ENCODE measurements at places on chromosomes 16 and 17.

DNA sequence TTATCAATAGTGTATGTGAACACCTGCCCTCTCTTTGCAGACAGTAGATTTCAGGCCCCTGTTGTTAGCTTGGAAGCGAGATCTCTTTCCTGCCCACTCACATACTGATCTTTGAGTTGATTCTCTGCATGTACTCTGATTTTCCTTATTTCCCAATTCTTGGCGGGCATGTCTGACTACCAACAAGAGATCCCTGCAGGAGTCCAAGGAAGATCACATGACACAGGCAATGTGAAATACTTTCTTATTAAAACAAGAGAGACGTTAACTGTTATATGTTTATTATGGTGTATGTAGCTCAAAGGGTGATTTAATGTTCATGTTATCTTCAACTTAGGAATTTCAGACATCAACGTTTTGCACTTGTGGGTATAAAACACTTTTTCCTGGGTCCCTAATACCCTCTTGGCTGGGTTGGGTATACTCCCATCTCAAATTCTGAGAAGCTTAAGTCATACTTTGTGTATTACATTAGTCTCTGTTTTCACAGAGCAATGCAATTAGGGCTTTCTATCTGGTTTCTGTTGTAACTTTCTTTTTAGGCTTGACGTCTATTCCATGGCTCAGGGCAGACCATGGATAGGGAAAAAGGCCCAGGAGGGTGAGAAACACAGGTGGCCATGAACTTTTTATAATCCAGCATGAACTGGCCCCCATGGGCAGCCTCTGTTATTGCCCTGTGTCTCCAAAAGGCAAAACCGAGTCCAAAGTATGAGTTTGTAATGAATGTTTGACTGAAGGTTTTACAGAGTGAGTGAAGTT, 32.2 kb downstream of the HSD17B2 start:
- no peak for DNase-seq

DNA sequence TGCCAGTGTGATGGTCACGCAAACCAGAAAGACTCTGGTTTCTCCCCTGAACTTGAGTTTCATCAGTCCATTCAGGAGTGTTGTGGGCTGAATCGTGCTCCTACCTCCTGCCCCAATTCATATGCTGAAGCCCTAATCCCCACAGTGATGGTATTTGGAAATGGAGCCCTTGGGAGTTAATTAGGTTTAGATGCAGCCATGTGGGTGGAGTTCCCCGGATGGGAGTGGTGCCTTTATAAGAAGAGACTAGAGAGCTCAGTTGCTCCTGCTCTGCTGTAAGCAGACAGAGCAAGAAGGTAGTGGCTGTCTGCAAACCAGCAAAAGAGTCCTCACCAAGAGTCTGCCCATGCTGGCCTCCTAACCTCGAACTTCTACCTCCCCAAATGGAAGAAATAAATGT, 160.3 kb upstream of the DYNLRB2 start:
- DNase-seq, result no peak

GRCh38 chr16:86580063-86580790, 1.9 kb downstream of the FOXL1 start:
- DNase-seq, result no peak

DNA sequence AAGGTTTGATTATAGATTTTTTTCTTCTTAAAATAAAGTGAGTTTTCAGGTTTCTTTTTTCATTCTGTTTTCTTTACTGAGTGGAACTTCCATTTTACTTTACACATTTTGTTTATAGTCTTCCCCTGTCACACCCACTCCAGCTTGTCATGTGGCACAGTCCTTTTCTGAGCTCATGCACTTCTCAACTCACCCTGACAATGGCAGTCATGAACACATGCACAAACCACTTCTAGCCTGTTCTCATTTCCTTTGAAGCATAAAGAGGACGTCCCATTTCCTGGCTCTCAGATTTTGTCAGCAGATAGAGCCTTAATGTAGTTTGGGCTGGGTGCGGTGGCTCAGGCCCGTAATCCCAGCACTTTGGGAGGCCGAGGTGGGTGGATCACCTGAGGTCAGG, 168.0 kb downstream of the AHSP start:
- DNase-seq, result no peak

DNA sequence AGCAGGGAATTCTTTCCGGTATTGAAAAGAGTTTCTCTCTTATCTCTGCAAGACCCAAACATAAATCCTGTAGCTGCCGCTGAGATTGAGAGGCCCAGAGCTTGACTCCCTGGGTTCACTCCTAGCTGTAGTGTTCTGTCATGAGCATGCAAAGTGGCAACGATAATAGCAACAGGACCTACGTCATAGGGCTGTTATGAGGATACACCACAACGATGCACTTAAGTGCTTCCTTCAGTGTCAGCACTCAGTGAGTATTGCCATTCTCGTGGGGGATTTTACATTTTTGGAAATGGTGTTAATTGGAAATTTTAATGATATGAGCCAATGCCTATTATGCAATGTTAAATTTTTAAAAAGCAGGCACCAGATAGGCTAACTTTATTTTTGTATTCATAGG, 199.8 kb downstream of the CYLD start:
- no peak for DNase-seq

DNA sequence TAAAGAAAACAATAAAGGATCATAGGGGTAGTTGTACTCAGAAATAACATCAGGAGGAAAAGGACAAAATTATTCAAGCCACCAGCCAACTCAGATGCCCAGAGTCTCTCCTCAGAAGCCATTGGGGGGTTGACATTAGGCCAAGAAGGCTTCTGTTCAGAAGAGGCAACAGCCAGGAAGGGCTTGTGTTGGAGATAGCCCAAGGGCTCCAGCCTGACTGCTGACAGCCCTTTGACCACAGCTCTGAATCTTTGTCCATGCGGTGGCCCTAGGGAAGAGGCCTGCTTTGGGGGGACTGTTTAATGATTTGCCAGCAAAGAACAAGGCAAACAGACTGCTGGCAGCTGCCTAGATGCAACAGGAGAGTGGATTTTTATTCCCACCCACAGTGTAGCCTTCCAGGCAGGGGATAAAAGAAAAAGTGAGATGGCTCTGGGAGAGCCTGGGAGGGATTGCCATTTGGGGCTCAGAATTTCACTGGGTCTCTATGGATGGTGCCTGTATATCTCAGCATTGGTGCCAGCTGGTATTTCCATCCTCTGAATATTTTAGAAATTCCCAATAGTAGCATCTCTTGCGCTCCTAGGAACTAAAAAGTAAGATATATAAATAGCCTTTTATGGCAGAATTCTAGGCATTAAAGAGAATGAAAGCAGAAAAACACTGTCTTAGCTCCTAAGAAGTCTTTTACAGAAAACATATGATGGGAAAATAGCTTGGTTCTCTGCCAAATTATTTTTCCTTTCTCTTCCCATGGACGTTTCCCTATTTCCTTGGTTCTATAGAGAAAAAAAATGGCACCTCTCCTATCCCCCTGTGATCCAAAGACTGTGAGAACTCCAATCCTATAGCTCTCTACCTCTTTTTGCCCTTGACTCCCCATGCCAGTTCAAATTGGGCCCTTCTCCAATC, 29.4 kb upstream of the SUPT4H1 start:
- no peak for DNase-seq

GRCh38 chr17:41452281-41452680, 11.5 kb upstream of the KRT38 start:
- DNase-seq, result no peak

GRCh38 chr16:57617604-57618111, 10.8 kb upstream of the ADGRG1 start:
- DNase-seq, result no peak

GRCh38 chr16:88971371-88972097, 5.5 kb downstream of the CBFA2T3 start:
- no peak for DNase-seq

GRCh38 chr17:7807206-7807605, 26.8 kb upstream of the KDM6B start:
- no peak for DNase-seq

DNA sequence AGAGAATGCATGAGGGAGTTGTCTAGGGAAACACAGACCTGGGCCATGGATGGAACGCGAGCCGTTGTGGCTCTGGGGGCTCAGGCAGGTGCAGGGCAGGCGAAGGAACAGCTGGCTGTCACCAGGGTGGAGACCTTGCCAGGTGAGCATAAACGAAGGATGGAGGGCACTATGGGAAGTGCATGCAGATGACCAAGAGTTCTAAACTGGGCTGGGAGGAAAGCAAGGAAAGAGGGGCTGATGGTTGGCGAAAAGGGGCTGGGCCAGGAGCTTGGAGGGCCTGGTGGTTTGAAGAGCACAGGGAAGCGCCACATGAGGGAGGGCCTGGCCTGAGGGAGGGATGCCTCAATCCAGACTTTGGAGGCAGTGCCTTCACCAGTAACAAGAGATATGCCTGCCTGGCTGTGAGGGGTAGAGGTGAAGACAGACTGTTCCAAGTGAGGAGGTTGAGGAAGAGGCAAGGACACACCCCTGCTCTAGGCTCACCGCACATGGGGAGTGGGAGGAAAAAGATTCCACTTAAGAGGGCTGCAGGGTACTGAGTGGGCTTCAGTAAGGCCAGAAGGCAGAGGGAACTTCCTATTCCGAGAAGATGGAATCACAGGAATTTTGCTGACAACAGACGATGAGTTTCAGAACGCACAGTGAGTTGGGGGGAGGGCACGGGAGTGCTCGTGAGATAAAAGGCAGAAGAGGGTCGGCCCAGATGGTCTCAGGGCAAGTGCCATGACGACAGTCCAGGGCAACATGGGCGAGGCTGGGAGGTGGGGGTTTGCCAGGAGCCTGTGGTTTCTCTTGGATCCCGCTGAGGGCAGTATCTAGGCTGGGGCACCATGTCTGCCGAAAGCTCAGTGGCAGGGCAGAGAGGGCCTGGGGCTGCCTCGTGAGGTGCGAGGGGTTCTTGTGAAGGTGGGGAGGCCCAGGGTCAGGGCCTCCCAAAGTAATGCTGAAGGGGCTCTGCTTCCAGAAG, 20.6 kb downstream of the B9D1 start:
- DNase-seq, result no peak

GRCh38 chr16:70689035-70689969, 3.4 kb upstream of the MTSS2 start:
- DNase-seq, result no peak

DNA sequence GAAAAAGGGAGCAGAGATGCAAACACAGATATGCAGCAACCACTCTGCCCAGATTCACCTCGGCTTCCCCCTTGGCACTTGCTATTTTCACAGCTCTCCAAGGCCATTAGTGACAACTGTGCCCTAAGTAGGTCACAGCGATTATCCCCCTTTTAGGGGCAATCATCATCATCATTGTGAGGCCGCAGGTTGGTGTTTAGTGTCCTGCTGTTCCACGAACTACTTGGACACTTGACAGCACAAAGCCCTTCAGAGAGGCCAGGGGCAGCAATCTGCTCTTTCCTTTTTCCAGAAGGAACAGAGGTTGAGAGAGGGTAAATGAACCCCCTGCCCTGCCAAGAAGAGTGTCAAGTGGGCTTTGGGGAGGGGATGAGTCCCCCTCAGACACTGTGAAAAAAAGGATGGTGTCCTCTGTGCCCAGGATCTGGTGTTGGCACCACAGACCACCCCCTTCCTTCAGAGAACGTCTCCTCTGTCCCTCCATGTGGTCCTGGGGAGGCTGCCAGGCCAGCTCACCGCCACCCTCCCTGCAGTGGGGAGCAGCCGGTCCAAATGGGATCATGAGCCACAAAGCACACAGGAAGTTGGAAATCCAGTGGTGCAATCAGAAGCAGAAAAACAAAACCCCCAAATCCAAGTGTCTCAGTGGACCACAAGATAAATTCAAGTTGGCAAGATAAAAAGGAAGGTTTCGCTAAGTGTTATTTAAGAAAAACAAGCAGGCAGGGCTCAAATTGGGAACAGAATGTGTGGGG, 78.4 kb upstream of the MED9 start:
- DNase-seq, result no peak

DNA sequence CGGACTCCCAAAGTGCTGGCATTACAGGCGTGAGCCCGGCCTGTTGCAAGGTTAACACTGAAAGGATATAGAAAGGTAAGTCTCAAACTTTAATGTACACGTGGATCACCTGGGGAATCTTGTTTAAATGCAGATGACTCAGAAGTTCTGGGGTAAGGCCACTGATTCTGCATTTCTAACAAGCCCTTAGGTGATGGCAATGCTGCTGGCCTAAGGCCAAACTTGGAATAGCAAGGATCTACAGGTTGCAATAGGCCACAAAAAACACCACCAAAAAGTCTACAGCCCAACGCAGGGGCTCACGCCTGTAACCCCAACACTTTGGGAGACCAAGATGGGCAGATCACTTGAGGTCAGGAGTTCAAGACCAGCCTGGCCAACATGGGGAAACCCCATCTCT, 4.2 kb downstream of the CMTM4 start:
- DNase-seq, result no peak

- DNase-seq, result no peak
Measured at GRCh38 chr17:57355090-57355859, 99.0 kb downstream of the MSI2 start.

GRCh38 chr17:4293572-4293971, 29.8 kb upstream of the ANKFY1 start:
- DNase-seq, result no peak

DNA sequence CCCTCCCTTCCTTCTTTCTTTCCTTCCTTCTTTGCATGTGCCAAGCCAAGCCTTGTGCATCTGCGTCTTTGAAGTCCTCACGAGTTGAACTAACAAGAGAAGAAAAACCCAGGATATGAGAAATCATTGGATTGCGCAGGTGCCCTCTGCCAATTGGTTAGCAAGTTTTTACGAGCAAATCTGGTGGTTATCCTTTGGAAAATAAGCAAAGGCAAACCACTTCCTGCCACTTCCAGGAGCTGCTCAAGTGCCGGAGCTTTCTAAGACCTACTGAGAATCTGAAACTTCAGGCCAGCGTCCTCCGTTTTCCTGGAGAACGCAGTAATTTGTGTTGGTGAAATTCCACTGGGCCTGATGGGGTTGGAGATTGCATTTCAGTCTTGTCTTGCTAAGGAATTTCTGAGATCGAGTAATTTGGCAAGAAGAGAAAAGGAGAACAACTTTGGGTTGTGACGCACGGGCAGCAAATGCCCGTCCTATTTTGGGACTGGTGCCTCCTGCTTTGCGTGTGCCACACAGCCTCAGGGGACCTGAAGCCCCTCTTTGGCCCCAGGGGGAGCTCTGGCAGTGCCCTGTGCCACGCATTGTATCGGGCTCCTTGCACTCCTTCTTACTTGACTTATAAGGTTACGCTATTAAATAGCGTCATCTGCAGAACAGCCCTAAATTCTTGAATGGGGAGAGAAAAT, 56.4 kb downstream of the CMIP start:
- DNase-seq, result no peak

GRCh38 chr16:4767872-4768548, 1.0 kb upstream of the ZNF500 start:
- DNase-seq, result no peak

- DNase-seq, result no peak
Measured at GRCh38 chr16:86730597-86730996, 152.2 kb downstream of the FOXL1 start.

GRCh38 chr16:72241930-72242329, 70.0 kb upstream of the PMFBP1 start:
- DNase-seq, result no peak

- no peak for DNase-seq
Measured at GRCh38 chr16:49498666-49499413, 125.2 kb downstream of the C16orf78 start.

- DNase-seq, result no peak
Measured at GRCh38 chr17:67211742-67212141, 33.3 kb downstream of the HELZ start.

GRCh38 chr17:66357037-66357436, 54.6 kb downstream of the PRKCA start:
- DNase-seq, result no peak

- no peak for DNase-seq
Measured at GRCh38 chr17:33196883-33197282, 96.2 kb downstream of the ASIC2 start.

Data from stimulated activated CD4-positive, alpha-beta T cell treated with anti-CD3 and anti-CD28 coated beads, Interleukin-1b, Interleukin-23, amount 100 ng/mL, for 1 hour (primary cell).